ENCODE measurements at places on chromosomes 13 and 19. TPM values are rescaled to one million over a fixed set of nuclear protein-coding genes. Genes with fewer than 3 reads are reported as not detected.
A peak's percentile ranks its signal among the peaks of the same experiment; 100 is the strongest.

GRCh38 chr13:103908911-103909310 lies 842.7 kb upstream of the SLC10A2 start:
- no peak for DNase-seq

GRCh38 chr19:7879836-7880235 lies 5.6 kb upstream of the PRR36 start:
- DNase-seq, result no peak

DNA sequence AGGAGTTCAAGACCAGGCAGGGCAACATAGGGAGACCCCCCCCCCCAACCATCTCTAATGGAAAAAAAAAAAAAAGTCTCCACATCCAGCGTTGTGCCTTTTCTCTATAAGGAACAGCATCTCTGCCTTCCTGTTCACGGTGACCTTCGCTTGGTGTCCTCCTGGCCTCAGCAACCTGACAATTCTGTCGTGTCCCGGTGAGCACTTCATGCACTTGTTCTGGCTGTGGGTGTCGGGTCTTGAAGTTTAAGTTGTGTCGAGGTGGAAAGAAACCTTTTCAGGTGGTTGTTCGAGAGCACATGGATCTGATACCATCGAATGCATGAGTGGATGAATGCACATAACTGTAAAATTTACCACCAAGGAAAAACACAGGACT lies 594 bp downstream of the ZNF559 start:
- DNase-seq, result no peak

DNA sequence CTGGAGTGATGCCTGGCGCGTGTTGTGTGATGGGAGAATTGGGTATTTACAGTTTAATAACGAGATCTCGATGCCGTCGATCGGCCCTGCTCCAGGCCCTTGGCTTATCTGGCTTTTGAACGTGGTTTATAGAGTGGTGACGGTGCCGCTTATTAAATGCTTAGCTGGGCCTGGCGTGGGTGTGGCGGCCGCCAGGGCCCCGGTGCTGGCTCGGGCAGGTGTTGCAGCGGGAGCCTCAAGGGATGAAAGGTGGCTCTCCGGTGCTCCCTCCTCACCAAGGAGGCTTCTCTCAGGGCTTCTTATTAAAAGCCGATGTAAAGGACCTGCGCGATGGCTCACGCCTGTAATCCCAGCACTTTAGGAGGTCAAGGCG lies 173.8 kb downstream of the KDM4B start:
- DNase-seq, result no peak

- DNase-seq, result peak; percentile 21
Measured at GRCh38 chr19:33125929-33126388, 6.0 kb upstream of the WDR88 start.

DNA sequence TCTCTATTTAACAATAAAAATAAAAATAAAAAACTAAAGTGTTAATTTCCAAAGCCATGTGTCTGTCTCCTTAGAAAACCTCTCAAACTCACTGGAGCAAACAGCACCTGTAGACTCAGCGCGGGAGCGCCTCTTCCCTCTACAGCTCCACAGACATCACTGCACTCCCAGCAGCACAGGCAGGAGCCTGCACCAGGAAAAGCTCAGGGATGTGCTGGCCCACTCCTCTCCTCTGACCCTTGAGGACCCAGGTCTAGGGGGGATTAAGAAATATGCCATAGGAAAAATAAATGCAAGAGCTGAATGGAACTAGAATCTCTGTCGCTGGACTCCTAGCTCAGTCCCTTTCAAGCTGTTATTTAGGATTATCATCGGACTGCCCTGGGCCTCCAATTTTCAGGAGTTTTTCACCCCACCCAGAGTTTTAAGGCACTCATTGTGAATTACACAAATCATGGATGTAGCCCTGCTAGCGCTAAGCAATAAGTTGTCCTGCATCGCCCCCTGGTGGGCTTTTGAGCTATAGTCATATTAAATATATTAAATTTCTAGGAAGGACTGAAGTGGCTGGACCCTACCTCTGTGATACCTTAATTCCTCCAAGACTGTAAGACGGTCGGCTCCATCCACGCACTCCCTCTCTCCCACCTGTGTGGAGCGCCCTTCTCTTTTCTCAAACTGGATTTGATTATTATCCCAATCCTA lies 333.9 kb downstream of the UQCRFS1 start:
- no peak for DNase-seq

DNA sequence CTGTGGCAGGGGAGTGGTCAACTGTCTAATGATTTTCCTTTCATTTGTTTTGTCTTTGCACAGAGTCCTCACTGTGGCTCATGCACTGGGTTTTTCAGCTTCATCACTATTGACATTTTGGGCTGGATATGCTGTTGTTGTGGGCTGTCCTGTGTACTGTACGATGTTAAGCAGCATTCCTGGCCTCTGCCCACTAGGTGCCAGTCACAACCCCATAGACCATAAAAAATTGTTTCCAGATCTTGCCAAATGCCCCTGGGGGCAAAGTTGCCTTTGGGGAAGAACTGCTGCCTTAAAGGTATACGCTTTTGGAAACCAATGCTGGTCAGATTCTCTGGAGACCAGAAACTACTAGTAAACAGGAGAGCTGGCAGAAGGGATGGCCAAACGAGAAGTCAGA lies 310.4 kb downstream of the SPRY2 start:
- no peak for DNase-seq

- DNase-seq, result no peak
Measured at GRCh38 chr13:32277839-32278238, 37.3 kb downstream of the ZAR1L start.

- DNase-seq, result no peak
Measured at GRCh38 chr19:37948362-37948761, 41.4 kb downstream of the SIPA1L3 start.

GRCh38 chr19:17049711-17050280 lies 23.2 kb upstream of the CPAMD8 start:
- DNase-seq, result peak; percentile 15

GRCh38 chr19:39824143-39825092 lies 9.5 kb downstream of the DYRK1B start:
- peak; percentile 50 for DNase-seq

DNA sequence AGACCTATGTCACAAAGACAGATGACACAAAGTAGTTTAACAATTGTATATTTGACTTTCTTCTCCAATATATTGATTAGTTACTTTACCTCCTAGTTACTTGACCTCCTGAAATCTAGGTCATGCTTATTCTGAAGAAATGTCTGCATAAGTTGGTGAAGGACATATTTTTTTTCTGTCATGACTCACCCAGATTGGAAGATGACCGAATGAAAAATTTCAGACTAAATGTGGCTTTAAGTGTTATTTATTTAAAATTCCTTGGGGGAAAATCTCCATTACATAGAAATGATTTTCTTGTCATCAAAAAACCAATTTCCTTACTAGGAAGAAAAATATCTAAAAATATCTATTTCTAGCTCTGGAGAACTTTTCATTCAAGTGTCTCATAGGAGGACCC lies 217.1 kb downstream of the POSTN start:
- no peak for DNase-seq

DNA sequence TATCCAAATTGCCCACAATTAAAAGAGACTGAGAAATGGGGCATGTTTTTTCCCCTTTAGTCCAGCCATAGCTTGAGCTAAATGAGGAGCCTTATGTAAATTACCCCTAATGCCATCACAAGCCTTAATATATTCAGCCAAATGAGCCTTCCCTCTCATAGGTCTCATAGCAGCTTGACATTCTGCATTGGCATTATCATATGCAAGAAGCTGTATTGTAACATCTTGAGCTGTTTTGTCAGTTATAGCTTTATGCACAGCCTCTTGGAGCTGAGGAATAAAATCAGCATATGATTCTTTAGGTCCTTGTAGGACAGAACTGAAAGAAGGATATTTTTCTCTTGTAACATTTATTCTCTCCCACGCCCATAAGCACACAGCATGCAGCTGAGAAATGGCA lies 153.2 kb downstream of the ZNF486 start:
- no peak for DNase-seq

DNA sequence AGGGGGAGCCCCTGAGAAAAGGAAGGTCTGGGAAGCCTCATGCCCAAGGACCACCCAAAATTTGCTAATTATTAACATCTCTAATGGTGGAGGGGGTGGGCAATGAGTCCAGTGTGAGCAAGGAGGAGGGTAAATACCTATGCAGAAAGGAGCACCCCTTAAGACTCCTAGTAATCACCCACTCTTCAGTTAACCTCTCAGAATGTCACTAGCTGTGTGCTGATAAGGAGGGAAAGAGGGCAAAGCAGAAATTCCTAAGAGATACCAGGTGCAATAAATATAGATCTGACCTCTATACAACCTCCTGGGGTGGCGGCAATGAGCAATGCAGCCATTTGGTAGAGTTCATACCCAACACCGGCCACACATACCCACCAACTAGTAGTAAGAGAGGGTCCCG lies 12.7 kb upstream of the DPY19L3 start:
- no peak for DNase-seq

DNA sequence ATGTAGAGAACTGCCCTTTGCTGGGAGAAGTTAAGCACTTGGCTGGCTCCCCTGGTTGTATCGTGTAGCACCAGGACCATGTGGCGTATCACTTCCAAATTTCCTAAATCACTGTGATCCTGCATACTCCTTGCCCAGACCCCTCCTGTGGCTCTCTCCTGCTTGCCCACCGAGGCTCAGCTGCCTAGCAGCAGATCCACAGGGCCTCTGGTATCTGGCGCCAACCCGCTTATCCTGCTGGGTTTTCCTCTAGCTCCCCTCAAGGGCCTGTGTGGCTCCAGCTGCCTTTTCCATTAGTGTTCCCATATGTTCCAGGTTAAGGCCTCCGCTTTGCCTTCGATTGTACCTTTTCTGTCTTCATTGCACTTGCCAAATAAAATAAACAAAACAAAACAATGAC lies 16.5 kb downstream of the LRCH1 start:
- no peak for DNase-seq

GRCh38 chr13:80338781-80339562 lies 2.0 kb downstream of the SPRY2 start:
- no peak for DNase-seq

GRCh38 chr13:38804536-38804935 lies 117.7 kb downstream of the FREM2 start:
- DNase-seq, result no peak

- no peak for DNase-seq
Measured at GRCh38 chr19:29945433-29945832, 3.4 kb downstream of the URI1 start.

DNA sequence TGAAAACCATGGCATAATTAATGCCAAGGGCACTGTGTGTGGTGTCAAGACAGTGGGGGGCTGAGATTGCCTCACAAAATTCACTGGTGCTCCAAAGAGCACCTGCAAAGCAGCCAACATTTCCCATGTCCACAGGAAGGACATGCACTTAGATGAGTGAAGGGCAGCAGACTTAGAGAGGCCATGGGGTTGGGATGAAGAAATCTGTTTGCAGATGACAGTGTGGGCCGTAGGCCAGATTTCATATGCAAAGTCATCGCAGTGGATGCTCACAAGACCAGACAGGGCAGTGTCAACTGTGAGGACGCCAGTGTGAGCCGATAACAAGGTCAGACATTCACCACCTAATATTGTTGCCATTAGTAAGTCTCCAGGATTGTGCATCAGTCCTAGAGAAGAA lies 773.4 kb downstream of the EFNB2 start:
- no peak for DNase-seq

- no peak for DNase-seq
Measured at GRCh38 chr13:37366044-37366770, 232.4 kb downstream of the POSTN start.

- DNase-seq, result no peak
Measured at GRCh38 chr13:51066091-51066831, 44.8 kb downstream of the C13orf42 start.

- DNase-seq, result no peak
Measured at GRCh38 chr19:47379381-47379938, 30.3 kb downstream of the DHX34 start.

- no peak for DNase-seq
Measured at GRCh38 chr19:1650650-1651567, 1.5 kb downstream of the TCF3 start.

GRCh38 chr19:37992761-37993160 lies 85.8 kb downstream of the SIPA1L3 start:
- no peak for DNase-seq

DNA sequence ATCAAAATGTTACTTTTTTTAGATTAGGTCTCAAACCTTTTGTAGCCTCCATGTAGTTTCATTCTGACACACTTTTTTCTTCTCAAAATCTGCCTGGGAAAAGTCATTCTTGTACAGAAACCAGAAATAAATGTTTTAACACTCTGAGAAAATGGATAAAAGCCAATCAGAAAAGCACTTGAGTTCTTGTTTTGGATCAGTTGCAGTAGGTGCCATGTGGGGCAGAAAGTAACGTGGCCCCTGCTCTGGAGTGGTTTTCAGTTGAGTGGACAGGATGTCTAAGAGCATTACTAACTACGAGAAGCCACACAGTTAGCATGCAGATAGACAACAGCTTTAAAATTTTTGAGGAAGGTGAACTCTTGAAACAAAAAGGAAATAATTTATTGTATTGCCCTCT lies 19.1 kb downstream of the GPR183 start:
- DNase-seq, result no peak

- no peak for DNase-seq
Measured at GRCh38 chr13:73212482-73212881, 153.7 kb downstream of the KLF5 start.

DNA sequence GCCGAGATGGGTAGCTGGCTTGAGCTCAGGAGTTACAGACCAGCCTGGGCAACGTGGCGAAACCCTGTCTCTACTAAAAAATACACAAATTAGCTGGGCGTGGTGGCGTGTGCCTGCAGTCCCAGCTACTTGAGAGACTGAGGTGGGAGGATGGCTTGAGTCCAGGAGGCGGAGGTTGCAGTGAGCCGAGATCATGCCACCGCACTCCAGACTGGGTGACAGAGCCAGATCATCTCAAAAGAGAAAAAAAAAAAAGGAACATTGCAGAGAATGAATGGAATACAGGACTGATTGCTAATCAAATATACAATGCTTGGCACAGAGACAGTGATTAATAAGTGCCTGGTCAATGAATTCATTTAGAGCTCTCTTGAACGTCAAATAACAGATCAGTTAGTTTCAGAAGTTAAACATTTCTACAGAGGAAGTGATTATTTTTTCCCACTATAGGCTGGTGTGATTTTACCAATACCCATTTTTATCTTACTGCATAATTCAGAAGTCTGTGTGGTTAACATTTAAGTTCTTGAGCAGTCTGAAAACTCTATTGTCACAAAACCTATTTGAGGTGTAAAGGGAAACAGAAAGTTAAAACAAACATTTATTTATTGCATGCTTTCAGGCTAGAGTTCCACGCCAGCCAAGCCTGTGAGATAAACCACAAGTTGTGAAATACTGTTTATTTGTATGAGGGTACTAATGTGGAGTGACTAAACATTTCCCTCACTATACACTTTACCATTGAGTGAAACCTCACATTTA lies 7.7 kb upstream of the TBC1D4 start:
- no peak for DNase-seq

GRCh38 chr19:48970923-48971395 lies 5.8 kb downstream of the FTL start:
- DNase-seq, result no peak

The FLT1 gene
- polyA plus RNA-seq, result 0.21 TPM

The ZNF846 gene
- 8.0 TPM for polyA plus RNA-seq

The CACTIN gene
- polyA plus RNA-seq, result 11.1 TPM

The FOSB gene
- 0.27 TPM for polyA plus RNA-seq

The VPS36 gene
- polyA plus RNA-seq, result 24.6 TPM

The PINLYP gene
- polyA plus RNA-seq, result 16.0 TPM

The EPSTI1 gene
- 13.0 TPM for polyA plus RNA-seq

The DIRAS1 gene
- 0.10 TPM for polyA plus RNA-seq

The C3 gene
- polyA plus RNA-seq, result 14.8 TPM

The ZIC2 gene
- not detected for polyA plus RNA-seq

The CATSPERD gene
- polyA plus RNA-seq, result not detected

The ZNF317 gene
- 25.9 TPM for polyA plus RNA-seq

The EDNRB gene
- polyA plus RNA-seq, result 0.03 TPM

The FCAR gene
- not detected for polyA plus RNA-seq

Data from keratinocyte (primary cell).